ENCODE measurements at places on chromosomes 5 and 9.

DNA sequence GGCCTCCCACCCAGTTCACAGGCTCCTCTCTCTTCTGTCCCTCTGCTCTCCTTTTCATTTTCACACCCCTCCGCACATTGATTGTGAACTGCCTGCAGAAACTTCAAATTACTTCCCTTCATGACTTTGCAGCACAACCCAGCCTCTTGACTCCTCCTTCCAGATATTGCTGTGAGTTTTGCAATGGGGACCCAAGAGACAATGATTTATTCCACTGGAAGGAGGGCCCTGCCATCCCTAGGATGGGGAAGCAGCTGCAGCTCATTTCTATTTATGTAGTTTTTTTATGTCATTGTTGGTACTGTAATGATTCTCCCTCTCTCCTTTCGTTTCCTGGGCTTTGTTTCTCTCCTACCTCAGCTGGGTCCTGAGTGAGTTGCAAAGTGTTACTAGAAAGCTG, 364.9 kb downstream of the ICE1 start:
- no peak for DNase-seq

DNA sequence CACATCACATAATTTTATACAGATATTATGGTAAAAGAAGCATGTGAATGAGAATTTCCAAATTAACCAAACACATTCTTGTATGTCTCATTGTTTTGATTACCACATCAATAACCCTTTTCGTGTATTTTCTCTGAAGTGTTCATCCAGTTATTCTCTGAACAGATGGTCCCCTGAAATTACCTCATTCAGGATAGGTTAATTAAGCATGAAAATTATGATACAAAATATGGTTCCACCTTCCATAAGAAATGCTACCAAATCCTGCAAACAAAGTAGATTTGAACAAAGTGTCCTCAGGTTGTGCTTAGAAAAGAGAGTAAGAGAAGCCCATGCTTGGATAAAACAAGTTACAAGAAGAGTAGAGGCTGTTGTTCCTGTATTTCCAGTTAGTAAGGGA, 83.1 kb upstream of the LMNB1 start:
- no peak for DNase-seq

- no peak for DNase-seq
Observed at GRCh38 chr5:151123897-151124751, 33.5 kb downstream of the ANXA6 start.

- DNase-seq, result no peak
Observed at GRCh38 chr9:115133649-115134048, 15.7 kb upstream of the TNC start.

GRCh38 chr5:79685627-79686026, 4.0 kb upstream of the CMYA5 start:
- DNase-seq, result no peak

DNA sequence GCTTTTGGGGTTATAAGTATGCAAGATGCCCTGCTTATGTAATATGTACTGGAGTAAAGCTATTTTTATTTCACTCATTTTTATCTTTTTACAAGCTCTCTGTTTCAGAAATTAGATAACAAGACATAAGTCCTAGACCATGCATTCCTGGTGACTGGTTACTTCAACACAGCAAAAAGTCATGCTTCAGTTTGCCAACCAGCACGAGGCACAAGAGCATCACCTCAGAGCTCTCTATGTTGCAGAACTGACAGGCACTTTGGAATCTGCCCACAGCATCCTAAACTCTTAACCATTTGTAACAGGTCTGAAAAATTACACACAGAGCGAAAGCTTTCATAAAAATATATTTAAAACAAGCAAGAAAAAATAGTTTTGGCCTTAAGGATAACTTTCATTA, 112.8 kb downstream of the MARCHF11 start:
- no peak for DNase-seq

DNA sequence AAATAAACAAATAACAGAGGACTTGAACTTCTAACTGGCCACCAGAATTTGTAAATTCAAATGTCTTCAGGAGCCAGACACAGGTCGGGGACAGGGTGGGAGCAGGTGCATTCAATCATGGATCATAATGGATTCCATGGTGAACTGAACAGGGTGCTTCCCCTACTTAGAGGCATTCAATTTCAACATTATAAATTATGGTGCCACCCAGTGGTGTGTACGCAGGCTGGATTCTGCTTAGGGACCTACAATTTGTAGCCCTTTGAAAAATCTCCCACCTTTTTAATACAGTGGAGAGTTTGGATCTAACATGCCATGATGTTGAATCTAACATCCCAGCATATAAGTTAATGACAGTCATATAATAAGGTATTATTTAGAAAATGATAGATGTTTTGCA, 22.3 kb downstream of the KLF9 start:
- DNase-seq, result no peak

DNA sequence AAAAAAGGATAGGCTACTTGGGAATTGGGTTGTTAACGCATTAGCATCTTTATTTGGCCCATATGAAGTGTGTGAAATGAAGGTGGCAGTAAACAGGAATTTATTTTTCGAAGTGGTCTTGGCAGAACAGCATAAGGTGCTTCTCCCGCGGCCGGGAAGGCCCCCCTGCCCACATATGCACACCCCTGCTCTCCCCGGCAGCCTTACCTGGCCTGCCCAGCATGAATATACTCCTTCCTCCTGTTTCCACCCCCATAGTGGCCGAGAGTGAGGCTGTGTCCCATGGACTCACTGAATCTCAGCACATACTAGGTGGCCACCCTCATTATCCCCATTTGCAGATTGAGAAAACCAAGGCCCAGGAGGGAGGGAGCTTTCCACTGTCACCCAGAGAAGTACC, 54.0 kb upstream of the OLFM1 start:
- DNase-seq, result no peak

GRCh38 chr5:54844905-54845566, 140.4 kb downstream of the ESM1 start:
- peak; percentile 57 for DNase-seq

DNA sequence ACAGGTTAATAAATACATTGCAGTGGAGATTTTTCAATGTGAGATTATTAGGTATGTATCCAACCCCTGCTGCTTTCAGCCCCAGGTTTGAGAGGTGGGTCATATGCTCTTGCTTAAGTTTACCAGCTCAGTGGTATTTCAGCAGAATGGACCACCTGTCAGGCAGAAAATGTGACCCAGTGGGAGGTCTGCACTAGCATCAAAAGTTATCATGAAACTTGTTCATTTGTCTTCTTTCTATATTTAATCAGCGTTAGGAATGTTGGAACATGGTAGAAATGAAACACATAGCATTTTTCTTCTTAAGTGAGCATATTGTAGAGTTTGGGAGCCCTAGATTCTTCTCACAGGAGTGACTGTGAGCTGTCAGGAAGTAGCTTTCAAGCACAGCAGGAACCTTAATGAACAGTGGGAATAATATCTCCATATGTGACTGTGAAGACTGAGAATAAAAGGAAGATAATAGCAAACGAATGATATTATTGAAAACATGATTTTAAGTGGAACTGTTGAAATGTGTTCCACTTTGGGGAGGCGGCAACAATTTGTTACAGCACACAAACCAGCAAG, 596.9 kb upstream of the CDH6 start:
- no peak for DNase-seq

DNA sequence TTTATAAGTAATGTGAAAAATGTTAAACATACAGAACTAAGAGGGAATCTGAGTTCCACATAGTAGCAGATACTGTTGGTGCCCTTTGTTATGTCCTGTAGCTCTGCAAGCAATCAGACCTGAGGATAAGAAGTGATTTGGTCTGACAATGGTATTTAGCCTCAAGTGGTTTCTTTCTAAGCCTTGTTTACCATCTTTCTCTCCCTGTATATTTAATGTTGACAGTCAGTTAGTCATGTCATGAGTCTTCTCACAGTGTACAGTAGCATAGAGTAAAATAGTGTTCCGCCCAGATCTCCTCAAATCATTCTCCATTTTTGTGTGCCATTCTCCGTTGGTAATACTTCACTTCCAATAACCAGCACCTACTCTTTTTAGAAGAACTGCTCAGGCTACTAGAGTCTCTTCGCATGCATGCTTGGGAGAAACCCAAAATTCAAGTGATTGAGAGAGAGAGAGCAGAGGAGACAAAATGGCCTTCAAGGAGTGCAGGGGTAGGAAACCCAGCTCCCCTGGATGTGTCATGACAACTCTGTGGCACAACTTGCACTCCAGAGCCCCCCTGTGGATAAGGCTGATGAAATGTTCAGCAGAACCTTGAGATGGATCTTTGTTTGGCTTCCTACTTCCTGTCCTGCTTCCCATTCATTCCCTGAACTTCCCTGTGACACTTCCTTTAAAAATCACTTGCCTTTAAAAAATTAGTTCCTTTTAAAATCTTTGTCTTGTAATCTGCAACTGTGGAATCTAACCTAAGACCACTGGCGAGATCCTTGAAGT, 129.2 kb upstream of the FST start:
- DNase-seq, result no peak

DNA sequence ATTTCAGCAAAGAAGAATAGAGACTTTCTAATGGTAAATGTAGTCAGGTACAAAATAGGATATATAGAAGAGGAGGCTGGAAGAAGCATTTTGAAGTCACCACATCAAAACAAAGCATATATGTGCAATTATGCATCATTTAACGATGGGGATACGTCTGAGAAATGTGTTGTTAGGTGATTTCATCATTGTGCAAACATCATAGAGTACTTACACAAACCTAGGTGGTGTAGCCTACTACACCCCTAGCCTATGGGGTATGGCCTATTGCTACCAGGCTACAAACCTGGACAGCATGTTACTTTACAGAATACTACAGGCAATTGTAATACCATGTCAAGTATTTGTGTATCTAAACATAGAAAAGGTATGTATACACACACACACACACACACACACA, 28.4 kb downstream of the ELP1 start:
- DNase-seq, result no peak

- no peak for DNase-seq
Observed at GRCh38 chr9:72537671-72538070, 16.3 kb downstream of the TMC1 start.

DNA sequence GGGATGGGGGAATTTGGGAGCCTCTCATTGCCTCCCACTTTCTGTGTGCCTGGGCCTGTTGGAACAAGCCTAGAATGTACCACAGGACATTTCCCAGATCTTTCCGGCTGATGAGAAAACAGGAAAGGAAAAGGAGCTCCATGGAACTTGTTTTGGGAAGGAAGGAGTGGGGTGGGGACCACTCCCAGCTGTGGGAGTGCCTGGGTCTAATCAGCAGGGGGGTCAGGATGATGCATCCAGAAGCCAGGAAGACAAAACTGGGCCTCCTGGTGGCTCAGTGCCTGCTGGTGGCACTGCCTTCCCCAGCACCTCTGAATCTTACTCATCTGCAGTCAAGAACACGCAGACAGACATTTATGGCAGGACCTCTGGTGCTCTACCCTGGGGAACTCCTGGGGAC, 2.8 kb downstream of the SMIM33 start:
- DNase-seq, result no peak

- no peak for DNase-seq
Observed at GRCh38 chr5:163534492-163535094, 29.2 kb downstream of the MAT2B start.

GRCh38 chr5:148209151-148209770, 6.4 kb downstream of the SPINK6 start:
- no peak for DNase-seq

GRCh38 chr5:57598756-57599155, 116.1 kb upstream of the ACTBL2 start:
- no peak for DNase-seq

- DNase-seq, result no peak
Observed at GRCh38 chr5:160679567-160680309, 172.3 kb downstream of the ATP10B start.

- DNase-seq, result no peak
Observed at GRCh38 chr9:93041108-93041802, 17.2 kb upstream of the SUSD3 start.

DNA sequence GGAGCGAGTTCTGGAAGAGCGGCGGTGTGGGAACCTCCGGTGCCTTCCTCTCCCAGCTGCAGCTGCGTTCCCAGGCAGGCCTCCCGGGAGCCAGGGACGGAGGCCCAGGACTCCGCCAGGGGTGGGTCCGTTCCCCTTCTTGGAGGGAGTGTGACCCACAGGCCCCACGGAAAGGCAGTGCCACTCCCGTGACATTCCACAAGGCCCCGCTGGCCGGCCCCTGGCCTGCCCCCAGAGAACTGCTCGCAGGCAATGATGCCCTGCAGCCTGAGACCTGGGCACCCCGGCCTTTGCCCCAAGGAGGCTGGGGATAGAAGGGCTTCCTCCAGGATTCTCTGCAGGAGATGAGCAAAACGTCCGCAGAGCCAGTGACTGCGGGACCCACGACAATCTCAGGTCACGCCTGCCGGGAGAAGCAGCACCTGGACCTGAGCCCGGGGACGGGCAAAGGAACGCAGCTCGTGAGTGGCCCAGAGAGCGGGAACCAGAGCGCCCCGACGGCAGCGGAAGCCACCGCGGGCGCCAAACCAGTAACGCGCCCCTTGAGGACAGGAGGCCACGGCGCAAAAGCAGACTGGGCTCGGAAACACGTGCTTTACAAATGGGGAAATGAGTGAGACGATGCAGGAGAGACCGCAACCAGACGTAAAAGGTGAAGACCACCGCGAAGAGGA, 9.3 kb downstream of the OBP2B start:
- DNase-seq, result no peak

- DNase-seq, result no peak
Observed at GRCh38 chr5:28927559-28928326, 1889.4 kb upstream of the CDH9 start.

DNA sequence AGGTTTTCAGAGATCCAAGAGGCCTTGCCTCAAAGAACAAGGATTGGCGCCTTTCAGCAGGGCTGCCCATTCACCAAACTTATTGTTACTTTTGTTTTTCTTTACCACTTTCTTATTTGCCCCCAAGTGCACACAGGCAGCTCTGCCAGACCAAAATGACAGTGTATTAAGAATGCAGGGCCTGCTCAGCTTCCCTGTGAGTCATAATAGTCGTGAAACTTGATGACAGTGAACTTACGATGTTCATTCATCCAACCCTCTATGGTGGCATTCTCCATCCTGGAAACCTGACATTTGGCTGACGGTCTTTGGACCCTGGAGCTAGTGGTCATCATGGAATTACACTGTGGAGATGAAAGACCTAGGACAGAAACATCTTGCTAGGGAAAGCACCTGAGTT, 44.3 kb downstream of the UBE2QL1 start:
- DNase-seq, result no peak

DNA sequence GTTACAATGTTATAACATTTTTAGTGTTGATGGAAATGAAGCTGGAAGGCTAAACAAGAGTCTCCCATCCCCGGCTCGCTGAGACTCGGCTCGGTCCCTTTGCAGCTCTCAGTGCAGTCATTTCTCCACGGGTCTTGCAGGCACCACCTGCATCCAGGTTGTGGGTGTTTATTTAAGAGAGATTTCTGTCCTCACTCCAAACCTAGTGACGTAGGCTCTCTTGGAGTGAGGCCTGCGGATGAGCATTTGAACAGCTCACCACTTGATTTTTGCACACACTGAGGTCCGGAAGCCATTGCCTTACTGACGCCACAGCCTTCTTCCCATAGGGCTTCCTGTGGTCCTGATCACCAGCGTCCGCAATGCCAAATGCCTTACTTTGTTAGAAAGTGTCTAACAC, 197.7 kb upstream of the OTULINL start:
- DNase-seq, result no peak
